Activated T-cell treated with anti-CD3 and anti-CD28 coated beads, Interleukin-2, amount 50 U/mL, for 24 hours (primary cell): ENCODE measurements at places on chromosomes 7 and 10.

GRCh38 chr7:106484562-106484961, 176.4 kb downstream of the CCDC71L start:
- no peak for DNase-seq

- no peak for DNase-seq
These were observed 25.9 kb downstream of the GPRIN2 start for GRCh38 chr10:46530249-46531186.

GRCh38 chr7:673681-674453, 52.6 kb upstream of the DNAAF5 start:
- no peak for DNase-seq

- no peak for DNase-seq
These were observed 1.4 kb downstream of the LRRC18 start for GRCh38 chr10:48938281-48938680.

DNA sequence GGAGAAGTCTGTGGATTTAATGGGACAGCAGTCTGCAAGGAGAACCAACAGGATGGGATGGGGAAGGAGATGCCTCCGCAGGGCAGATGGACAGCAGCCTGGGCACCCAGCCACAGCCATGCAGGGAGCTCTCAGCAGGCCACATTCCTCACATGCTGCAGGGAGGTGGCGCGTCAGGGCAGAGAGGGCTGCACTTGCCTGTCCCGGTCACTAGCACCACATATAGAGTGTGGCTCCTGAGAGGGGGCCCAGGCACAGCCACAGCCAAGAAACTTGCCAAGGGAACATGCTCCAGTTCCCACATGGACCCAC, 86.8 kb upstream of the ZMIZ1 start:
- DNase-seq: no peak

GRCh38 chr10:103080891-103081581, 112.0 kb downstream of the NT5C2 start:
- no peak for DNase-seq

DNA sequence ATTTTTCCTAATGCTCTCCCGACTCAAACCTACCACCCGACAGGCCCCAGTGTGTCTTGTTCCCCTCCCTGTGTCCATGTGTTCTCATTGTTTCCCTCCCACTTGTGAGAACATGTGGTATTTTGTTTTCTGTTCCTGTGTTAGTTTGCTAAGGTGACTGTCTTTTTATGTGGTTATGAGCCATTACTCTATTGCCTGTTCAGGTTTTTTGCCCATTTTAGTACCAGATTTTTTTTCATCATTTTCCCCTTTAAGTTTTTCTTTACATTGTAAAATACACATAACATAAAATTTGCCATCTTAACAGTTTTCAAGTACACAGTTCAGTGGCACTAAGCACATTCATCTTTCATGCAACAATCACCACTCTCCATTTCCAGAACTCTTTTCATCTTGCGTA, 133.5 kb downstream of the GPR158 start:
- no peak for DNase-seq

- no peak for DNase-seq
These were observed 53.1 kb downstream of the SLC16A12 start for GRCh38 chr10:89482256-89482655.

- no peak for DNase-seq
These were observed 15.0 kb upstream of the INSIG1 start for GRCh38 chr7:155282671-155283070.

DNA sequence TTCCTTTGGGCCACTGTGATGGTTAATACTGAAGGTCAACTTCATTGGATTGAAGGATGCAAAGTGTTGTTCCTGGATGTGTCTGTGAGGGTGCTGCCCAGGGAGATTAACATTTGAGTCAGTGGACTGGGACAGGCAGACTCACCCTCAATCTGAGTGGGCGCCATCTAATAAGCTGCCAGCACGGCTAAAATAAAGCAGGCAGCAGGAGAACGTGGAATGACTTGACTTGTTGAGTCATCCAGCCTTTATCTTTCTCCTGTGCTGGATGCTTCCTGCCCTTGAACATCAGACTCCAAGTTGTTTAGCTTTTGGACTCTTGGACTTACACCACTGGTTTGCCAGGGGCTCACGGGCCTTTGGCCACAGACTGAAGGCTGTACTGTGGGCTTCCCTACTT, 1046.9 kb downstream of the TYW1 start:
- DNase-seq: no peak

DNA sequence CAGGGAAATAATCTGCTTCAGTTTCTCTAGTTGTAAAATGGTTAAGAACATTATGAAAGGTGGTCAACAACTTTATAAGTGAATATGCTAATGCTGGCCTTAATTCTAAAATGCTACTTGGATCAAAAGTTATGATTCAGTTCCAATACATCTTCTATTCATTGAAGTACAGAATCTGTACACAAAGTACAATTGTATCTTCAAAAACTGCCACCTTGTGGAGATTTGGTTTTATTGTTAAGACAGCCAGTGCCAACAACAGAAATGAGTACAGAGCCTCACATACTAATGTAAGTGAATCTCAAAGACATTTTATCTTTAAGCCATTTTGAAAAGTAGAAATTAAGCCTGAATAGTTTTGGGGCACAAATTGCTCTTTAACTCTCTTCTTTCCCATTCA, 194.0 kb downstream of the CFTR start:
- no peak for DNase-seq
